BJ (cell line): ENCODE measurements at places on chromosomes 1 and 21.

- no peak for DNase-seq
Measured at GRCh38 chr1:207830788-207831187, 78.9 kb downstream of the CD46 start.

DNA sequence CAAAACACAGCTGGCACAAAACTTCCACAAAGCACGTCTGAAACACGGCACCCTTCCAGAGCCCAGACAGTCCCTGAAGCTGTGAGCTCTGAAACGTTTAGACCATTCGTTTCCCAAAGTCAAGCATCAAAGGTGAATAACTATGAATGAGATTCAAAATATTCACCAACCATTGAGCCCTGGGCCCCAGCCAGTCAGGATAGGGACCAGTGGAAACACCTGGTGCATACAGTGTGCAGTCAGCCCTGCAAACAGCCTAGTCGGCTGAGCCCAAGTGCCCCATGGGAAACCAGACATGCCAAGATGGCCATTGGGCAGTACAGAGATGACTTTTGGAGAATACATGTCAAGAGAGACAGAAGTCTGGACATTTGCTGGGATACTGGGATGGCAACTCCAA is 90.4 kb upstream of the EDN2 start:
- DNase-seq = no peak

DNA sequence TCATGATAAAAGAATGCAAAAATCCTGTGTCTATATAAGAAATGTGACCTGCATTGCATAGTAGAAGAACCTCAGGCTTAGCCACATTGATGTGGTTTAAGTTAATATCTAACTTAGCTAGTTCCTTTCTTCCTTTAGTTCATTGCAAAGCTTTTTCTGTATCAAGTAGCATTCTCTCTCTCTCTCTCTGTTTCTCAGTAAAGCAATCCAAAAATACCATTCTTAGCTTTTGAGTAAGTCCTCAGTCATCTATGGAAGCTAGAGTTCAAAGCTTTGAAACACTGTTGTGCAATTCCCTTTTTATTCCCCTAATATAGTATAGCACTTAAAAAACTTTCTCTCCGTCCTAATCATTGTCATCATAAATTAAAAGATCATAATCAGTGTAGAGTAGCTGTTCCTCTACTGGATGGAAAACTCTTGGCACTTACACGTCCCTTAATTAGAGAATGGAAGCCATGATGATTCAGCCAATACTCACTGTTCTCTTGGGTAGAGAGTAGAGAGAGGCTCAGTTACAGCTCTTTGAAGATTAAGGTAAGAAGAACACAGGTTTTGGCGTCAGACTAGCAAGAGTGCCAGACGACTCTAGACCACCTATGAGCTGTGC is 350.3 kb upstream of the LYPLAL1 start:
- peak; percentile 96 for DNase-seq

- no peak for DNase-seq
Measured at GRCh38 chr1:117059334-117059677, 820 bp upstream of the TTF2 start.
